Hair follicular keratinocyte (primary cell): ENCODE measurements at places on chromosomes 2 and 18. TPM values are rescaled to one million over a fixed set of nuclear protein-coding genes. Genes with fewer than 3 reads are reported as not detected.

CIB4 gene
- total RNA-seq, result not detected in 2 replicates

ZNF396 gene
- total RNA-seq, result 0.08 and 0.15 TPM in 2 replicates

ANKRD62 gene
- not detected in 2 replicates for total RNA-seq

ADCYAP1 gene
- total RNA-seq, result not detected in 2 replicates
